Activated T-cell treated with anti-CD3 and anti-CD28 coated beads, Interleukin-2, amount 50 U/mL, for 4 hours (primary cell): ENCODE measurements at places on chromosomes 16 and 17.

GRCh38 chr17:70804161-70804560, 634.8 kb downstream of the KCNJ2 start:
- no peak for DNase-seq

DNA sequence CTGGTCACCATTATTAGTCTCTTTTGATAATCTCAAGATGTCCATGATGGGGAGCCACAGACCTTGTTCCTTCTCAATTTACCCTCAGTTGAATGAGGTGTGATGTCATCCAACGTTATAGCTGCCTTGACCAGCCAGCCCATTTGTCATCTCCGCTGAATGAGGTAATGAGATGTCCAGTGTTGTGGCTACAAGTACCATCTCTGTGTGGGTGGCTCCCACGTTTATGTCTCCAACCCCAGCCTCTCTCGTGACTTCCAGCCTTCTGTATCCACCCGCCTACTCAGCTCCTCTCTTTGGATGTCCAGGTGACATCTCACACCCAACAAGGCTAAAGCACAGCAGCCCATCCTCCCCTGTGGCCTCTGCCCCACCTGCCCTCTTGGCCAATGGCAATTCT, 18.2 kb downstream of the DNAH17 start:
- DNase-seq = no peak

DNA sequence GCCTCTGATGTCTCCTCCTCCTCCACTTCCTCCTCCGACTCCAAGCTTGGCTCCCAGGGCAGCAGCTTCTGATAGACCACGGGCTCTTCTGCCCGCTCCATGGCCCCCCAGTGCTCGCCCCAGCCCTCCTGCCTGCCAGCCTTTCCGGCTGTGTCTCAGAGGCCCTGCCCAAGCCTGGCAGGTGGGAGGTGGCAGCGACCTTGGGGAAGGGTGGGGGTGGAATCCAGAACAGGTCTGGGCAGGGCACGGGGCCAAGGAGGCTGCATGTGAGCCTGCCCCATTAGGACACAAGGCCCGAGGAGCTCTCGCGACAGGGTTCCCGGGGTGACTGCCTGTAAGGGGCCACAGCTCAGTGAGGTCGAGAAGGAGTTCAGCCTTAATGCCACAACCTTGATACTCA, at the start of gene GGT6:
Gene GGT6 (minus strand): TSS at position 157 of the 400 bp plus-strand sequence. CDS start 56 bp downstream, at position 101.
- no peak for DNase-seq

- no peak for DNase-seq
These were observed 84.5 kb downstream of the WNT3 start for GRCh38 chr17:46733837-46734475.
